ENCODE measurements at places on chromosomes 7 and 10.

- no peak for DNase-seq
- H3K4me1 ChIP-seq = peaks cover 61% of the 10 kb centered on the region
- no peak overlapping the region for H3K27ac ChIP-seq
These were observed 20.2 kb downstream of the GNAI1 start for GRCh38 chr7:80154656-80155333.

- no peak for DNase-seq
- H3K4me3 ChIP-seq = no peak overlapping the region
- peaks cover 30% of the 10 kb centered on the region for H3K36me3 ChIP-seq
- H3K27me3 ChIP-seq = no peaks in the 10 kb centered on the region
- H3K27ac ChIP-seq = no peak overlapping the region
These were observed 46.6 kb downstream of the CLEC2L start for GRCh38 chr7:139570119-139570518.

- H3K4me1 ChIP-seq = no peaks in the 10 kb centered on the region
- no peaks in the 10 kb centered on the region for H3K27me3 ChIP-seq
- no peak overlapping the region for H3K4me3 ChIP-seq
- H3K36me3 ChIP-seq = no peaks in the 10 kb centered on the region
These were observed 462.3 kb upstream of the PCDH15 start for GRCh38 chr10:55263327-55263726.

DNA sequence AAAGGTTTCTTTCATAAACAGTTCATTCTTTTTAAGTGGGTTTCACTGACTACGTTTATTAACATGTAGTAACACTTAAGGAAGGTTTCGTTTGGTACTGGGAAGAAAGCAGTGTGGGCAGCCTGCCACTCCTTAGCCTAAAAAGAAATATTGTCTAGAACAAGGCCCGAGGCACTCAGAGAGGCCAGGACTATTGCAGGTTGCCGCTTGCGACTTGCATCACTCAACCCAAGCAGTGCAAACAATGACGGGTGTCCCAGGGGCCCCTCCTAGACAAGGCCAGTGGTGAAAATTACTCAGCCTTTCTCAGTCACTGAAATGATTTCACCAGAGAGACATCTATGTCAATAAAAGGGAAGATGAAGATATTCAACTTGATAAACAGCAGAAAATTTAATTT lies 243.9 kb downstream of the SNX13 start:
- no peak overlapping the region for H3K4me3 ChIP-seq
- H3K27ac ChIP-seq = peak overlapping the region; percentile 58
- no peaks in the 10 kb centered on the region for H3K36me3 ChIP-seq
- peaks cover 9% of the 10 kb centered on the region for H3K4me1 ChIP-seq
- H3K27me3 ChIP-seq = no peaks in the 10 kb centered on the region
- DNase-seq = peak; percentile 74

GRCh38 chr10:126043389-126043788 lies 147.0 kb downstream of the FANK1 start:
- H3K4me1 ChIP-seq = peaks cover 11% of the 10 kb centered on the region
- H3K27me3 ChIP-seq = no peaks in the 10 kb centered on the region
- no peaks in the 10 kb centered on the region for H3K36me3 ChIP-seq
- no peak for DNase-seq
- no peak overlapping the region for H3K27ac ChIP-seq

- H3K4me3 ChIP-seq = no peak overlapping the region
- DNase-seq = no peak
- H3K36me3 ChIP-seq = peaks cover 14% of the 10 kb centered on the region
These were observed 10.4 kb downstream of the BLVRA start for GRCh38 chr7:43768887-43769272.

DNA sequence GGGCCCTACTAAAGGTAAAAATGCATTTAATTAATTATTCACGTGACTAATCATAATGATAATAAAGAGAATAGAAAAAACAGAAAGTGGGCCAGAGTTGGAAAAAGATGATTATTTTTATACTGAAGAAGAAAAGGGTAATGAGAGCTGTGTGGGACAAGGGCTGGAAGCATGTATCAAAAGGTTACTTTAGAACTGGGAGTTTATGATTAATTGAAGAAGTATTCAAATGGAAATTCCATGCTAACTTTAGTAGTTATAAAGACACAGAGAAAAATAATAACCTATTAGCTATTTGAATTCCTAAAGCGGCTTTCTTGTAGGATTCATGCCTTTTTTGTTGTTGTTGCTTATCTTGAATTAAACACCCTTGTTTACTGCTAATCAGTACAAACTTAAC lies 49.9 kb downstream of the MKX start:
- no peak overlapping the region for H3K4me3 ChIP-seq
- H3K27me3 ChIP-seq = no peaks in the 10 kb centered on the region
- H3K4me1 ChIP-seq = no peaks in the 10 kb centered on the region
- no peaks in the 10 kb centered on the region for H3K36me3 ChIP-seq

GRCh38 chr10:22655312-22655981 lies 58.9 kb downstream of the PIP4K2A start:
- no peaks in the 10 kb centered on the region for H3K36me3 ChIP-seq
- peaks cover 6% of the 10 kb centered on the region for H3K4me1 ChIP-seq
- H3K4me3 ChIP-seq = no peak overlapping the region
- no peak overlapping the region for H3K27ac ChIP-seq
- no peaks in the 10 kb centered on the region for H3K27me3 ChIP-seq

DNA sequence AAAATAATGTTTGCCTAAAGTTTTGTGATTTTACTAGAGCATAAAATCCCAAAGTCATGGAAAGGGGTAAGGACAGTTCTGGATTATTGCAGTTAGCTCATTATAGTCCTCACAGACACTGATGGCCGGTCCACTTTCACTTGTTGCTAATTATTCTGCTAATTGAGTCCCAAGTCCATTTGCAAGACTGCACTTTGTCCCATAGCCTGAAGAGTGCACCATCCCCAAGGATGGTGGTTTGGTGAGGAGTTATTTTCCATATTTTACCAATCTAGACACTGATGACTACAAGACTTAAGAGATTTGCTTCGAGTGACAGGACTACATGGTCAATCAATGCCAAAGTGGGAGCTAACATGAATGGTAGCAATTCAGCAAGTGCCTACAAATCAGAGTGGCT lies 181.8 kb upstream of the CACNA2D1 start:
- no peak overlapping the region for H3K4me3 ChIP-seq
- no peaks in the 10 kb centered on the region for H3K27me3 ChIP-seq
- no peak overlapping the region for H3K27ac ChIP-seq
- no peaks in the 10 kb centered on the region for H3K4me1 ChIP-seq
- H3K36me3 ChIP-seq = no peaks in the 10 kb centered on the region

DNA sequence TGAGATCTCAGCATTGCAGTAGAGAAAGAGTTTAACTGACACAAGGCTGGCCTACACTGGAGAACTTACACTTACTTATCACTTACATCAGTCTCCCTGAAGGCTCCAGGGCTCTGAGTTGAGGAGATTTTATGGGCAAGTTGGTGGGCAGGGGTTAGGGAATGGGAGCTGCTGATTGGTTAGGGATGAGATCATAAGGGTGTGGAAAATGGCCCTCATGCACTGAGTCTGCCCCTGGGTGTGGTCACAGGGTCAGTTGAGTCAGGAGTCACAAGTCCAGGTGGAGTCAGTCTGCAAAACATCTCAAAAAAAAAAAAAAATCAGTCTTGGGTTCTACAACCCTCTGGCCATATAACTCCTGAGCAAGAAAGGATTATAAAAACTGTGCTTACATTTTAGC lies 60.5 kb downstream of the PPP1R17 start:
- no peaks in the 10 kb centered on the region for H3K36me3 ChIP-seq
- no peaks in the 10 kb centered on the region for H3K4me1 ChIP-seq
- no peak for DNase-seq
- no peak overlapping the region for H3K4me3 ChIP-seq
- H3K27me3 ChIP-seq = peaks cover 2% of the 10 kb centered on the region

- no peaks in the 10 kb centered on the region for H3K27me3 ChIP-seq
- no peak overlapping the region for H3K27ac ChIP-seq
- no peaks in the 10 kb centered on the region for H3K4me1 ChIP-seq
- no peak overlapping the region for H3K4me3 ChIP-seq
These were observed 806.9 kb downstream of the DNAJB9 start for GRCh38 chr7:109376576-109376975.

Data from suprapubic skin (tissue), 4 donors.